ENCODE measurements at places on chromosomes 5 and 9.

DNA sequence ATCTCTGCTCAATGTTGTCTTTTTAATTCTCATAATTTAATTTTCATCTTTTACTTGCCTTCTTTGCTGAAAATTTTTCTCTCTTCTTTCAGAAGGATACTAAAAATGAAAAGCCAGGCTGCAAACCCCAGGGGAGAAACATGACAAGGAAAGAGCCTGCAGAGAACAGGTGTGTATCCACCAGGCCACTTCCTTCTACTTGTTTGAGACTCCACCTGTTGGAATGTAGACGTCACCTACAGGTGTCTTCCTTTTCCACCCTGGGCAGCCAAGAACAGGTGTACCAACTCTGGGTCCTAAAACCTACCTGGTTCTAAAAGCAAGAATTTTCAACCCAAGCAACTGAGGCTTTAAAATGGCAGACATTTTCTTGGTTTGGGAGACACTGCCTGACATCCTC is 166.8 kb downstream of the ATP10B start:
- no peak for DNase-seq

DNA sequence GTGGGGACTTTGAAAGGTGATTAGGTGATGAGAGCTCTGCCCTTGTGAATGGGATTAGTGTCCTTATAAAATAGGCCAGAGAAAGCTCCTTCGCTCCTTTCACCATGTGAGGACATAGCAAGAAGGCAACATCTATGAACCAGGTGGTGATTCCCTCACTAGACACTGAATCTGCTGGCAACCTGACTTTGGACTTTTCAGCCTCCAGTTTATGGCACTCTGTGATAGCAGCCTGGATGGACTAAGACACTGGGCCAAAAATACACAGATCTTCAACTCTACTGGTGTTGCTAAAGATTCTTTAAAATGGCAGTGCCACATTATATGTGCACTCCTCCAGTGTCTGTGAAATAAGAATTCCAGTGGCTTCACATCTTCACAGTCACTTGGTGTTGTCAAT is 41.2 kb upstream of the COL15A1 start:
- DNase-seq: no peak

GRCh38 chr5:68680366-68680765 is 413.4 kb upstream of the SLC30A5 start:
- DNase-seq: no peak

DNA sequence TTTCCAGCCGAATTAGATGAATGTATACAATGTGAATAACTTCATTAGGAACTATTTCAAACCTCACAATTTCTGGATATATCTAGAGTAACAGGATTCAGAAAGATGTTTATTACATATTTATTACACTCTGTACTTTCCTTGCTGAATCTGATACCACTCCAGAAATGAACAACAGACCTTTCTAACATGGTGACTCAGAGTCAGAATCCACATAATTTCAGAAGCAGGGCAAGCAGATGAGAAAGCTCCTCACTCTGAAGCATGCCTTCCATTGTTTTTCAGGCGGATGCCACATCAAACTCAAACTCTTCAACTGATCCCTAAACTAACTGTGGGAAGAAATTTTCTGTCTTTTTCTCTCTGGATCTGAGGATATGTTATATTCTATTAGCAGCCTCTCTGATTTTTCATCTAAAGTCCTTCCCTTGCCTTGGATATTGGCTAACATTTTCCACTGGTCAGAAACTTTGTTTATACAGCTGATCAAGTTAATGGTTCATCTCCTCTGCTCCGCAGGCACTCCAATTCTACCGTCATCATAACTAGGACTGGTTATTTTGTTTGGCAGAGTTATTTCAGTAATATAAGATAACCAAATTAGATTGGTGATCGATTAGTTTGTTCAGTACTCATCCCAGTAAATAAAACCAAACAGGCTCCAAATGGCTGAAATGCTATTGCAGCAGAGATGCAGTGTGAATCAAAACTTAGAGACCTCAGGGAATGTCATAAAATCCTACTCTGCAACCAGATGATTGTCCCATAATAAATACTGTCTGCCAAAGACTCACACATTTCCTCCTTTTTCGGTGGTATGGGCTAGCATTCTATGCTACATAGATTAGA is 556.0 kb downstream of the EBF1 start:
- DNase-seq: no peak

GRCh38 chr9:116152390-116152789 is 1.2 kb upstream of the PAPPA start:
- DNase-seq: no peak

GRCh38 chr5:1759378-1759970 is 40.2 kb downstream of the MRPL36 start:
- peak; percentile 28 for DNase-seq

DNA sequence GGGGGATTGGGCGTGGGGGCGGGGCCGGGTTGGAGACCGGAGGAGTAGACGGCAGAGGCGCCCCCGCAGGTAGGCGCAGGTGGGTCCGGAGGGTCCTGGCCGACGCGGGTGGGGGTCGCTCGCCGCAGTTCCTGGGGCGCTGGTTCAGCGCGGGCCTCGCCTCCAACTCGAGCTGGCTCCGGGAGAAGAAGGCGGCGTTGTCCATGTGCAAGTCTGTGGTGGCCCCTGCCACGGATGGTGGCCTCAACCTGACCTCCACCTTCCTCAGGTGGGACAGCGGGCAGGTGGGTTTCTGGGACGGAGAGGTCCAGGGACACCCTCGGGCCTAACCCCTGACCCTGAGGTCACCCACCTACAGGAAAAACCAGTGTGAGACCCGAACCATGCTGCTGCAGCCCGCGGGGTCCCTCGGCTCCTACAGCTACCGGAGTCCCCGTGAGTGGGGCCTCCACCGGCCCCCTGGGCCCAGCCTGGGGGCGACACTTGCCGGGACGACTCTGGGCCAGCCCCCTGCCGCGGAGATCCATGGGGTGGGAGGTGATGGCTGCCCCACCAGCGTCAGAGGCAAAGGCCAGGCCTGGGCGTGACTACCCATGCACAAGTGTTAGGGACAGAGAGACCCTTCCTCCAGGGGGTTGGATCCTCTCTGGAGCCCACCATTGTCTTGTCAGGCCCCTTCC is 1.7 kb downstream of the PTGDS start:
- no peak for DNase-seq

- no peak for DNase-seq
Observed at GRCh38 chr9:4547016-4547415, 56.7 kb downstream of the SLC1A1 start.

GRCh38 chr5:31995006-31995405 is 179.1 kb downstream of the GOLPH3 start:
- DNase-seq: no peak

Data from right lobe of liver (tissue), 6 donors.